Upper lobe of right lung (tissue), 1 donor: ENCODE measurements at places on chromosomes 13 and 19.

GRCh38 chr13:30292325-30292724 is 15.0 kb downstream of the KATNAL1 start:
- DNase-seq: no peak

DNA sequence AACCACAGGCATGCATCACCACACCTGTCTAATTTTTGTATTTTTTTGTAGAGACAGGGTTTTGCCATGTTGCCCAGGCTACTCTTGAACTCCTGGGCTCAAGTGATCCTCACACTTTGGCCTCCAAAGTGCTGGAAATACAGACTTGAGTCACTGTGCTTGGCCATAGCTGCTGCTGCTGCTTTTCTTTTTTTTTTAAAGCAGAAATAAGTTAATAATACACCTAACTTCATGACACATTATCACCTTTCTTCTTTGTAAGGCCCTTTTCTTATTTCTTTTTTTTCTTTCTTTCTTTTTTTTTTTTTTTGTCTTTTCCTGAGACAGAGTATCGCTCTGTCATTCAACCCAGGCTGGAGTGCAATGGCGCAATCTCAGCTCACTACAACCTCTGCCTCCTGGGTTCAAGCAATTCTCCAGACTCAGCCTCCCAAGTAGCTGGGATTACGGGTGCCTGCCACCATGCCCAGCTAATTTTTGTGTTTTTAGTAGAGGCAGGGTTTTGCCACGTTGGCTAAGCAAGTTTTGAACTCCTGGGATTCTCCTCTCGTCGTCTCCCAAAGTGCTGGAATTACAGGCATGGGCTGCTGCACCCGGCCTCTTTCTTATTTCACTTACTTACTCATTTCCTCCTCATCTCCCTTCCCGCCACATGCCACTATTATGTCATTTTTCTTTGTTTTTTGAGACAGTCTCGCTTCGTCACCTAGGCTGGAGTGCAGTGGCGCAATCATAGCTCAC is 8.7 kb downstream of the SHKBP1 start:
- no peak for DNase-seq

GRCh38 chr13:27425158-27425917 is 919 bp downstream of the GTF3A start:
- no peak for DNase-seq

- DNase-seq: no peak
These were observed 21.4 kb downstream of the TEX29 start for GRCh38 chr13:111341886-111342285.

GRCh38 chr13:73129023-73129422 is 70.2 kb downstream of the KLF5 start:
- no peak for DNase-seq

DNA sequence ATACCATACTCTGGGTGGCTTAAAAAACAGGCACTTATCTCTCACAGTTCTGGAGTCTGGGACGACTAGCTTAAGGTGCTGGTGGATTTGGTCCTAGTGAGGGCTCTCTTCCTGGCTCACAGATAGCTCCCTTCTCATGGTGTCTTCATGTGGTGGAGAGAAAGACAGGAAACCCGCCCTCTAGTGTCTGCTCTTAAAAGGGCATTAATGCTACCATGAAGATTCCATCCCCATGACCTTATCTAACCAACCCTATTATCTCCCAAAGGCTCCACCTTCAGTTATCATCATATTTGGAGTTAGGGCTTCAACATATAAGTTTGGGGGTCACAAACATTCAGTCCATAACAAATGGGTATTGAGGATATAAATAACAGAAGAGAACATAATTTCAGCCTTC is 139.4 kb downstream of the HS6ST3 start:
- no peak for DNase-seq

GRCh38 chr13:39037410-39037879 is 444 bp downstream of the PROSER1 start:
- DNase-seq: no peak

DNA sequence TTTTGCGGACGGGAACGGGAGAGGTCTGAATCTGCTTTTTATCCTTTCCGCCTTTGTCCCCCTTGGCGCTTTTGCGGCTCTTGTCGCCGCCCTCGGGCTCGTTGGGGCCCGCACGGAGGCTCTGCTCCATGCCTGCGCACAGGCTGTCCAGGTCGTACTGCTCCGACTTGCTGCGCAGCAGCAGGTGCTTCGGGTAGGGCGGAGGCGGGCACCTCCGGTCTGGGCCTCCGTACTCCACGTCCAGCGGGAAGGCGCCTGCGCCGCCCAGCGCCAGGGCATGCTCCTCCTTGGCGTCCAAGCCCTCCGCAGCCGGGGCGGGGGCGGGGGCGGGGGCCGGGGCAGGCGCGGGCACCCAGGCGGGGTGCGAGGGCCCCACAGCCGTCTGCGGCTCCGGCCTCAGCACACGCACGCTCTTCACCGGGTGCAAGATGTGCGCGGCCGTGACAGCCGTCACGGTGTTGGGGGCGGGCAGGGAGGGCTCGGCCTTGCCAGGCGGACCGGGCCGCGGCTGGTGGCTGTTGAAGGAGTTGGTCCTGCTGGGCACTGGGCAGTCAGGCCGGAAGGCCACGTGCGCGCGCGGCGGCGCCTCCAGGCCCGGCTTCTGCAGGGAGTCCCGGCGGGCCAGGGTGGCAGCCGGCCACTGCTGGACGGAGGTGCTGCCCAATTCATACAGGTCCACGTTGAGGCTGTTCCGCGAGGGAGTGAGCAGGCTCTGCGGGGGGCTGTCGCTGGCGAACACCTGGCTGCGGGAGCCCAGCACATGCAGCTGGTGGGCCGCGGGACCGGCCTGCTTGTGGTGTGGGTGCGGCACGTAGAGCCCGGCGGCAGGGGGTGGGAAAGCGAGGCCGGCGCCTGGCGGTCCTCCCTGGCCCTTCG is 73.1 kb downstream of the LATS2 start:
- no peak for DNase-seq
